Mucosa of descending colon (tissue), 3 donors: ENCODE measurements at places on chromosomes 4 and X.
A peak's percentile ranks its signal among the peaks of the same experiment; 100 is the strongest.

- DNase-seq: no peak
These were observed 347.8 kb upstream of the FRG1 start for GRCh38 chr4:189592890-189593289.

DNA sequence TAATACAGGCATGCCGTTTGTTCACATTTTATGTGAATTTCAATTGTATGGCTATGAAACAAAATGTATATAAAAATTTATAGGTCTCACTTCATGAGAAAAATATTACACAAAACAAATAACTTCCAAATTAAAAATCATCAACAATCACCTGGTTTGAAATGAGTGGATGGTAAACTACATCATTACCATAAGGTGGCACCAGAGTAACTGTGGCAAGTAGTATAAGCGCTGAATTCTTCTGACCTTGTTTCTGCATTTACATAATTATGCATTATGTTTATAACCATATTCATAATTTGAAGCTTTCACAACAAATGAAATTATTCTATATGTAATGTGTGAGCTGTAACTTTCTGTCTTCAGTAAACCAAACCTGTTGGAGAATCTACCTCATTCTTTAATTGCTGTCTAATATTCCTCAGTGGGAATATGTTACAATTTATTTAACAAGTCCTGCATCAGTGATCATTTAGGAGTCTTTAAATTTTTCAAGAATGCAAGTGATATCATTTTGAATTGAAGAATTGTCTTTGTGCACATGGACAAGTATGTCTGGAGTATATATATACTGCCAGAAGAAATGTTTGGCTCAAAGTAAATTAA, 55.2 kb downstream of the MMRN1 start:
- no peak for DNase-seq

- no peak for DNase-seq
These were observed 24.4 kb upstream of the DYNLT3 start for GRCh38 chrX:37871626-37872302.

DNA sequence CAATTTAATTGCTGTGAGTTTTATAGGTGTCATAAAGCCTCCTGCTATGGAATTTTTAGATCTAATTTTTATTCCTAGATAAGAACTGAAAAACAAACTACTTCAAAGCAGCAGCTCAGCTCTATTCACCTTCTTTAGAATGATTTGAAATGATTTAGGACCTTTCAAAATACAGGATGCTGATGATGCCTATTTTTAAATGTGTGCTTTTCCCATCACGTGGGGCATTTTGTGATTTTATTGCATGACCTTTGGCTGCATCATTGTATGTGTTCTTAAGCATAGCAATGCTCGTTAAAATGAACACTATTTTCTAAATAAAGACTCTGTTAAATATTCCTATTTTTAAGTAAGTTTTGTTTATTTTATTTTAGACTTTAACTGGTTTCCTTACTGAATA, 537.3 kb downstream of the STPG2 start:
- DNase-seq: no peak

DNA sequence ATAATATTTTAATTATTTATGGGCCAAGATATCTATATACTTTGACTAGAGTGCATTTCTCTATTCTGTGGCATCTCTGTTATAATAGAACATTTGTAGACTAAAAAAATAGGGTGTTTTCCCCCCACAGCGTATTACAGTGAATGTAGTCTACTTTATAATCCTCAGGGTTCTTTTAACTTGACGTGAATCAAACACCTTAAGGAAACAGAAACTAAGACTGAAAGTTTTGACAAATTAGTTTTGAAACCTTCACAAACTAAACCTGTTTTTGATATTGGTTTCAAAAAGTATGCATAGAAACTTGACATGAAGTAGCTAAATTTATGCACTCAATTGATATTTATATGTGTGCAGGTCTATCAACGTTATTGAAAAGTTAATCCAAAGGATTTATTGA, 1963.1 kb upstream of the TENM3 start:
- no peak for DNase-seq

GRCh38 chrX:118373538-118373937, 27.6 kb downstream of the WDR44 start:
- no peak for DNase-seq

DNA sequence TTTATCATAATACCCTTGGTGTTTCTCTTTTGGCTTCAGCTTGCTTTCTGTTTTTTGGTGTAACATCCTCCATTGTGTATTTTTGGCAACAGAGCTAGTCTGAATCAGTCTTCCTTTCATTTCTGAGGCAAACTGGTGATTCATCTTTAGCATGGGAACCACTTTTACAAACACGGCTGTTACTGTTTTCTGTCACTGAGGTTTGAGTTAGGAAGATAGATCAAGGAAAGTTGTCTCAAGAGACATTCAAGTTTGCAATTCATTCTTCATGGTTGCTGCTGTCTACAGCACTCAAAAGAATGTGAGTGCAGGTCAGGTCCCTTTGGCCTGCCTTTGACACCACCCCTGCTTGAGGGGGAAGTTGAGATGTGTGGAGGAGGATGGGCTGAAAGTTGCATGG, 36.3 kb downstream of the IL21 start:
- no peak for DNase-seq

DNA sequence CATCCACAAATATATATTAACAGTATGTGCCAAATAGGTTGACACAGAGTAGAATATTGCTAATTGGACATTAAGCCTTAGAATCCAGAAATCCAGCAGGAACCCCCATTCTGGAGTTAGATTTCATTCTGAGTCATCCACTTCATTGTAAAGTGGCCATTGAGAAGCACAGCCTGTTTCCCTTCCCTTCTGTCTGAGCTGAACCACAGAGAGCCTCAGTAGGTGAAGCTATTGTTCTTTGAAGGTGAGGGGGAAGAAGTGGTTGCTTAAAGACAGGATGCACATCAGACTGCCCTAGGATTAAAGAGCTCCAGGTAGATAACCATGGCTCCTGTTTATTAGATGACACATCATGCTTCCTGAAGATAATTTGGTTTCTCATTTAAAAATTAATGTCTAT, 30.6 kb upstream of the MCF2 start:
- no peak for DNase-seq

GRCh38 chrX:63784346-63784901, 590 bp downstream of the ARHGEF9 start:
- DNase-seq: no peak

- peak; percentile 32 for DNase-seq
These were observed 67.9 kb upstream of the TBL1X start for GRCh38 chrX:9396930-9397329.

DNA sequence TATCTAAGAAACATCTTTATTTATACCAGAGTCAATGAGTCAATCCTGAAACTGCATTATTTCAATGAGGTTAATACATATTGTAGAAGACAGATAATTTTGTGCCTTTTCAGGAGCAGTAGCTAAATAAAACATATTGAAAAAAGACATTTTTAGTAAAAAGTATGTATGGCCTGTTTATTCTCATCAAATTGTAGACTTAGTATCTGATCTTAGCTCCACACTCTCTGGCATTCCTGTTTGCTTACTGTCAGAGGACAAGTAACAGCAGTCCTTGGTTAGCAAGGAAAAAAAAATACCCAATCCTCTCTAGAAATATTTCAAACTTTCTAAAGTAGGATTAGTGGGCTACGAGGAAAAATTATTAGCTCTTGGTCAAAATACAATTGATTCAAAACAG, 50.5 kb upstream of the GUCY1A1 start:
- DNase-seq: no peak

DNA sequence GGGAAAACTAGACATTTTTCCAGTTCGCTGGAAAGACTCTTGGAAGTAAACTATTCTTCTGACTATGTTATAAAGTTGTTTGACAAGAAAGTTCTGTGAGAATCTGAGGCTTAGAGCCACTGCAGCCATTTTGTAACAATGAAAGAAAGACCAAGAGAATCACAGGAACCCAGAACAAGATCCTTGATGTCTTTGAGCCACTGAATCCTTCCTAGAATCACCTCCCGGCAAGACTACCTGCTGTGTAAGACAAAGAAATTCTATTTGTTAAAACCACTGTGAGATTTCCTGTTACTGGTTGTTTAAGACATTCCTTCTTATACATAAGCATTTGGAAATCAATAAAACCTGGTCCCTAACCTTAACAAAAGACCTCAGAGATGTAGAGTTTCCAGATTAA, 175.7 kb upstream of the RASGEF1B start:
- DNase-seq: no peak

- peak; percentile 37 for DNase-seq
These were observed 31.8 kb downstream of the NAA11 start for GRCh38 chr4:79294064-79294463.

DNA sequence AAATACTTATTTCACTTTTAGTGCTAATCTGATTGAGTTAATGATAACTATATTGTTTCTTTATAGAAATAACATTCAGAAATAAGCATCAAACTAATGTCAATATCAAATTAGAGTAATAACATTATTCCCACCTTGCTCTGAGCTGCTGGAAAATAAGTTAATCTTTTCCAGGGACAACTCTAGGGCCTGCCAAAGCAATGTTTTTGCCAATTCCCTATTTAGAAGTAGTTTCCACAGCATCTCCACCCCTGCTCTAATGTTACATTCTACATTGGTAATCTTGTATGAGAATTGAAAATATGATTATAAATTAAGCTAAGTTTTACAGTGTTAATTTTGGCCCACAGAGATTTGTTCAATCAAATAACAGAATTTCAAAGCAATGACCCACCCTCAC, 68.3 kb downstream of the REELD1 start:
- no peak for DNase-seq

DNA sequence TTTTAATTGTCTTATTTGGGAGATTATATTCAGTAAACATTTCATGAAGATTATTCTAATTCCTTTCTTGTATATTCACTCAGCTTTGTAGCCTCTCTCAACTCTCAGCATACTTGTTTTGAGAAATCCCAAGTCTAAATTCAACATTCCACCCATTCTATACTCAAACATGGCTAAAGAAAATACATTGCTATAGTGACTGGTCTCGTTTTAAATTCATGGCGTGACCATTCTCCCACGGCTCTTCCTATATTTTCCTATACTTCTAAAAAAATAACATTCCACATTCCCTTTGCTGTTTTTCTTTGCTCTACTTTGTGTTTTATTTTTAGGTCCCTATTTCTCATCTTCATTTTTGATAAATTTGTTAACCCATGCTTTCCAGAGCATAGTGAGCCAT, 49.2 kb upstream of the UGT2A1 start:
- DNase-seq: no peak

DNA sequence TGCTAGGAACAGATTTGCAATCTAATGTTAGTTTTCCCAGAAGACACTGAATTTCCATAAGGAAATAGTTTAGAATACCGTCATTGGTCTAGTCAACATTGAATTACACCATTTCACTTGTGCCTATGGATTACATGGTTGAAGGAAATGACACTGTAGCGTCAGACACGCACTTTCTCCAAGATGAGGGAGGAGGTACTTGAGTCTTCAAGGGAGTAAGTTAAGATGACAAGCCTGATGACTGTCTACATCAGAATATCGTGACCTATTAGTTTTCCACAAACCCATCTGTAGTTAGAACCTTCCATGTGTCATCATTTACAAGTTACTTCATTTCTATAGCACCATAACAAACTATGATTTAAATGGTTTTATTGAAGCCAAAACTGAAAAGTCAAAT, 153.7 kb downstream of the AMELX start:
- DNase-seq: no peak

GRCh38 chrX:40855411-40855810, 120.1 kb upstream of the MED14 start:
- no peak for DNase-seq

- DNase-seq: no peak
These were observed 6.1 kb upstream of the ABRAXAS1 start for GRCh38 chr4:83490876-83491450.

DNA sequence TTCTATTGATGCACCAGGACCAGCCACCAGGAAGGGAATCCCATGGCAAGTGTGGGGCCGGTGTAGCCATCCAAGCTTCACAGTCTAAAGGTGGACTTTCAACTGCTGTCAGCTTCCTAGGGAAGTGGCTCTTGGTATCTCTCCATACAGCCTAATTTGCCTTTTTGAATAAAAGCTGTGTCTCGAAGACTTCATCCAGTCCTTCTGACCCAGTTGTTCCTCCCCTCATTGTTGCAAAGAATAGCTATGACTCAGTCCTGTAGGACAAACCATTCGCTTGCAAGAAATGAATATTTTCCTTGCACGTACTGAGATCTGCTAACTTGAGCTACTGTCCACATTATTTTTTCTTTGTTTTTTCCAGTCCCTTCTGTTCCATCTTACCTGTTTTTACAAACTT, 145.1 kb upstream of the CTSO start:
- DNase-seq: no peak

GRCh38 chr4:144178414-144178813, 37.9 kb upstream of the GYPA start:
- DNase-seq: no peak

DNA sequence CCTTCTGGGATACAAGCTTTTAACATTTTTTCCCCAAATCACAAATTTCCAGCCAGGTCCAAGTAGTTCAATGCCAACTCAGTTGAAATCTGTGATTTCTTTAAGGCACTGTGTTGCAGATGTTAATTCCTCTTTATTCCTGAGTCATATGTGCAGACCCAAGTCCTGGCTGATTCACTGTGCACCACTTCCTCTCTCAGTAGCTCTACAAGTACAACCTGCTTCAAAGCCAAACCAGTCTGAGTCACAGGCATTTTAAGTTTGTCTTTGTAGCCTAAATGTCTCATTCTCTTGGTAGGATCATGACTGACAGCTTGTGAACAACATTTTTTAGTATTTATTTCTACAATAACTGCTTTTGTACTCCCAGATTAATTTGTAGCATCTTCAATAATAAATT, 165.6 kb upstream of the S100G start:
- peak; percentile 2 for DNase-seq

- no peak for DNase-seq
These were observed 29.5 kb downstream of the MEPE start for GRCh38 chr4:87862236-87862635.

- DNase-seq: no peak
These were observed 763.7 kb downstream of the DMD start for GRCh38 chrX:32447640-32448039.

- DNase-seq: no peak
These were observed 57.1 kb downstream of the MAP7D2 start for GRCh38 chrX:20059467-20060128.

GRCh38 chrX:23434356-23434884, 99.8 kb downstream of the PTCHD1 start:
- DNase-seq: peak; percentile 61

- no peak for DNase-seq
These were observed 269.7 kb upstream of the PCDH7 start for GRCh38 chr4:30450474-30450873.

GRCh38 chr4:157964463-157964862, 208.4 kb downstream of the GASK1B start:
- no peak for DNase-seq

DNA sequence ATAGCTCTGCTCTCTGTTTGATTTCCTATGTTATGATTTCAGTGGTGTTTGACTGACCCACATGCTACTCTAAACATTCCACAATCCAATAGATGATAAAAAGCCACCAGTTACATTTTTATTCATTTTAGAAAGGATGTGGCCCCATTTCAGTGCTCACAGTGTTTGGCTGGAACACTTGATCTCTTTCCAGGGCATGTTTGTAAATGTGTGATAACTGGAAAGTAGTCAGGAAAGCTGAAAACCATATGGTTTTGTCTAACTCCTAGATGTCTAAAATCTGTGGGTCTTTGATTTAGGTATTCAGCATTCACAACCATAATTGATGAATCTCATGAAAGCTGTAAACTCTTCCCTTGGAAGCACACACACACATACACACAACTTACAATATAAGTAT, 904.9 kb upstream of the AGA start:
- no peak for DNase-seq

- no peak for DNase-seq
These were observed 88.8 kb upstream of the GPC3 start for GRCh38 chrX:134074151-134074550.

- no peak for DNase-seq
These were observed 211.7 kb upstream of the AGTR2 start for GRCh38 chrX:115958687-115959359.
